Left renal pelvis (tissue), 4 donors: ENCODE measurements at places on chromosomes 16 and 17.

DNA sequence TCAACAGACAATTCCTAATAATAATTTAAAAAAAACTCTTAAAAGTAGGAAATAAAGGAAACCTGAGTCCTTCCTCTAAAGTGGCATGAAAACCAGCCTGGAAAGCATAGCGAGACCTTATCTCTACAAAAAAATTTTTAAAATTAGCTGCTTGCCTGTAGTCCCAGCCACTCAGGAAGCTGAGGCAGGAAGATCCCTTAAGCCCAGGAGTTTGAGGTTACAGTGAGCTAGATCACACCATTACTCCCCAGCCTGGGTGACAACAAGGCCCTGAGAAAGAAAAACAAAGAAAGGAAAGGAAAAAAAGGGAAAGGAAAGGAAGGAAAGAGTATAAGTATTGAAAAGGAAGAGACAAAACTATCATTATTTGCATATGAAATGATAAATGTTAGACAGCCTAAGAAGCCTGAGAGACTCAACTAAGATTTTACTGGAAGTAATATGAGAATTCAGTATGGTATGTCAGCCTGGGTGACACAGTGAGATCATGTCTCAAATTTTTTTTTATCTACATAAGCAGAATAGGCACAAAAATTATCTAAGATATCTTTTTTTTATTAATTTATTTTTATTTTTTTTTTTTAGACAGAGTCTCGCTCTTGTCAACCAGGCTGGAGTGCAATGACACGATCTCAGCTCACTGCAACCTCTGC is 113.0 kb downstream of the GOSR1 start:
- no peak for DNase-seq

GRCh38 chr16:27448532-27449433 is 46.8 kb downstream of the IL21R start:
- no peak for DNase-seq

- DNase-seq, result no peak
Measured at GRCh38 chr16:66522816-66523590, 26.9 kb downstream of the TK2 start.

- no peak for DNase-seq
Measured at GRCh38 chr16:84179612-84180320, 7.1 kb downstream of the TAF1C start.

DNA sequence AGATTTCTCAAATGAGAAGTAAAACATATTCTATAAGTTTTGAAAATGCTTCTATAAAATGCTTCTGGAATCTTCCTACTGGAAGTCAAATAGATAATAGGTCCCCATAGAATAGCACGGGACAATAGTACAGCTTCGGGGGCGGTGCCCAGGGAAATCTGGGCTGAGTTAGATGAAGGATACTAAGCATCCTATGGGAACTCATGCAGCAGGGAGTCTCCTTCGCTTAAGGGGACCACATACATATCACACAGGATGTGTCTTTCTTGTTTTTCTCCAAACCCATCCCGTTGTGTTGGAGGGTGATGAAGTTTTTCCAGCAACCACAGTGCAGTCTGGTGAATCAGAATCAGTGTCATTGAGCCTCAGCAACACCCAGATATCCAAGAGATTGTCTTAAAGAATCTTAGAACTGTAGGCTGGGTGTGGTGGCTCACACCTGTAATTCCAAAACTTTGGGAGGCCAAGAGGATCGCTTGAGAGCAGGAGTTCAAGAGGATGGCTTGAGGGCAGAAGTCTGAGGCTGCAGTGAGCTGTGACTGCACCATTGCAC is 84.2 kb downstream of the PITPNC1 start:
- DNase-seq, result no peak

GRCh38 chr17:58565389-58566311 is 51.2 kb upstream of the MTMR4 start:
- no peak for DNase-seq

DNA sequence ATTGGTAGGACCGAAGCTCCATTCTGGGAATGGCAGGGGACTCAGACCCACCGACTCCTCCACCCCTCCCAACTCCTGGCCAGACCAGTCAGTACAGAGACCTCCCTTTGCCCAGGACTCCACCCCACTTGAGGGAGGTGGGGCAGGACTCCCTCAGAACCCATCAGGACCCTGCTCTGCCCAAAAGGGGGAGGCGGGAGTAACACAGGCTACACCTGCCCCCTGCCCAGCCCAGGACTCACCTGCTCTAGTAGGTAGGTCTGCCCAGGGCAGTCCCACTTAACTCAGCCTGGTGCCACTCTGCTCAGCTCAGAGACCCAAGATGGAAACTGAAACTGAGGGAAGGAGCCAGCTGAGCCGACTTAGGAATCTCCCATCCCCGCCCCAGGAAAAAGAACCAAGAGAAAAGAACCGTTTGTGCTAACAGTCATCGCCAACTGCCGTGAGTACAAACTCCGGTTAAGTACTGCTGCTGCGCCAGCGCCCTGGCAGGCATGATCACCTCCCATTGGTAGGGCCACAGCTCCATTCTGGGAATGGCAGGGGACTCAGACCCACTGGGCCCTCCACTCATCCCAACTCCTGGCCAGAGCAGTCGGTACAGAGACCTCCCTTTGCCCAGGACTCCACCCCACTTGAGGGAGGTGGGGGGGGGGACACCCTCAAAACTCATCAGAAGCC is 503 bp downstream of the DHX58 start:
- DNase-seq, result no peak

DNA sequence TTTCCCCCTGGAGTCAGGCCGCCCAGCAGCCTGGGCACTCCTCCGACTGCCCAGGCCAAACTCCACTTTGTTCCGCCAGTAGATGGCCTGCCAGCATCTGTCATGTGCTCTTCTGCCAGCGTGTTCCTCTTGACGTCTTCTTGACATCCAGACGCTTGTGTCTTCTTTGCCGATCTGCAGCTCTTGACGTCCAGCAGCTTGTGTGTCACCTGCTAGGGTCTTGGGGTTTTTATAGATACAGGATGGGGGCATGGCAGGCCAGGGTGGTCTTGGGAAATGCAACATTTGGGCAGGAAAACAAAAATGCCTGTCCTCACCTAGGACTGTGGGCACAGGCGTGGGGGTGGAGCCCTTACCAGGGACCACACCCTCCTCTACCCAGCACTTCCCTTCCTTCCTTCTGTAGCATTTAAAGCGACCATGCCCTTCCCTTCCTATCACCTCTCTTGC is 88.7 kb downstream of the BMERB1 start:
- DNase-seq, result no peak

- no peak for DNase-seq
Measured at GRCh38 chr16:87337262-87337771, 20.1 kb upstream of the C16orf95 start.

DNA sequence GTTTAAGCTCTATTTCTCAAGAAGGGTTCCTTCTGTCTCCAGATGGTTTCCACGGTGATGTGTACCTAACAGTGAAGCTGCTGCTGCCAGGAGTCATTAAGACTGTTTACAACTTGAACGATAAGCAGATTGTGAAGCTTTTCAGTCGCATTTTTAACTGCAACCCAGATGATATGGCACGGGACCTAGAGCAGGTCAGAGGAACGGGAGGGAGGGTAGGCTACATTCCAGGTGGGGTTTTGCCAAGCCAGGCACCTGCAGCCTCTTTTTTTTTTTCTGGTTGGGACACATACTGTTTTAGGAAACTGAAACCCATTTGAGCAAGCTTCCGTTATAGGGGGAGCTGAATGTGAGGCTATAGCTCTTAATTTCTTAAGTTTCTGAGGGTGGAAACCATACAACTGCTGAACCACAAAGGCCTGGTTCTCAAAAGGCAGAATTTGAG is 10.6 kb downstream of the LIG3 start:
- DNase-seq, result no peak

DNA sequence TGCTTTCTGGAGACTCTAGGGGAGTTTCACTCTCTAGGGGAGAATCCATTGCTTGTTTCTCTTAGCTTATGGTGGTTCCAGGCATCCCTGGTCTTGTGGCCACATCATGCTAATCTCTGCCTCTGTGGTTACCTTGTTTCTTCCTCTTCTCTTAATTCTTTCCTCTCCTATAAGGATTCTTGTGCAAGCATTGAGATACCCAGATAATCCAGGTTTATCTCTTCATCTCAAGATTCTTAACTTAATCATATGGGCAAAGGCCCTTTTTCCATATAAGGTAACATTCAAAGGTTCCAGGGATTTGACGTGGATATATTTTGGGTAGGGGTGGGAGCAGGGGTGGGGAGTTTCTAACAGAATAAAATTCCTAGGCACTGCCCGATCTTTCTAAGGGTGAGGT is 32.6 kb downstream of the FAM20A start:
- DNase-seq, result no peak

DNA sequence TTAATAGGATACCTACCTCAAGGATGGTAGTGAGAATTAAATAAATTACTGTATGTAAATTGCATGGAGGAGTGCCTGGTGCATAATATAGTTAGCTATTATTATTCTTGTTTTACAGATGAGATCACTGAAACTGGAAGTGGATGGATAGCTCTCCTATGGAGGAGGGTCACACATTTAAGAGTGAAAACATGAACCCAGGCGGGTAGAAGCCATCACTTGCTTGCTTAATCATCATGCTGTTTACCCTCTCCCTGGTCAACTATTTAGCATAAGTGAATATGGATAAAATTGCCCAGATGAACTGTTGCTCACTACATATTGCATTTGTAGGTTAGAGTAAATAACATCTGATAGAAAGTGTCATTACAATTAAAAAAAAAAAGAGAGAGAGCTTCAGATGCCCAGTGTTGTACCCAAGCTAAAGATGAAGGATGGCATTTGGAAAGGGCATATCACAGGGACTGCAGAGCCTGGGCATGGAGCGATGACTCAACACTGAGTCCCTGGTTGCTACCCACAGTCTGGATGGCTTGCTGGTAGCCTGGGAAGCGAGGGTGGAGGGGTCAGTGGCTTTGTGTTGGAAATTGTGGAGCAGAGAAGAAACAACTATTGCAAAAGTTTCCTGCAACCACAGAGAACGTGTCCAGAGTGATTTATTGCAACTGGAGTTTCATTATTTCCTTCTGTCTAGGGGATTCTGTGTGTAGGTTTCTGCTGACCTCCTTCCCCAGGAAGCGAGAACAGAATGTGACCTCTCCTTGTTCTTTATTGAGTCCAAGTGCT is 414.4 kb downstream of the SHISA9 start:
- no peak for DNase-seq

- no peak for DNase-seq
Measured at GRCh38 chr17:4582691-4583090, 1.6 kb upstream of the SMTNL2 start.

DNA sequence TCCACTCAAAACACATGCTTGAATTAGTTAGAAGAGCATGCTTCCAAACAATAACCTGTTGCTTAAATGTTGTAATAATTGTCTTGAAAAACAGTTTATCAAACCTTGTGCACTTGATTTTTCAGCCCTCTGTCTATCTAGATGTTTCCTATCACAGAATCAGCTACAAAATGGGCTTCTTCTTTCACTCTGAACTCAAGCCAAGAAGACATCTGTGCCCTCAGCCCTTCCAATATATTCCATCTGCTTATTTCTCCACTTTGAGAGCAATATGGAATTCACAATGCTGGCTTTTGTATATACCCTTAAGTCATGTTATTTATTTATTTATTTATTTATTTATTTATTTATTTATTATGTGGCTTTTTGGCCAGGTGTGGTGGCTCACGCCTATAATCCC is 234.2 kb downstream of the TOX3 start:
- DNase-seq, result no peak

DNA sequence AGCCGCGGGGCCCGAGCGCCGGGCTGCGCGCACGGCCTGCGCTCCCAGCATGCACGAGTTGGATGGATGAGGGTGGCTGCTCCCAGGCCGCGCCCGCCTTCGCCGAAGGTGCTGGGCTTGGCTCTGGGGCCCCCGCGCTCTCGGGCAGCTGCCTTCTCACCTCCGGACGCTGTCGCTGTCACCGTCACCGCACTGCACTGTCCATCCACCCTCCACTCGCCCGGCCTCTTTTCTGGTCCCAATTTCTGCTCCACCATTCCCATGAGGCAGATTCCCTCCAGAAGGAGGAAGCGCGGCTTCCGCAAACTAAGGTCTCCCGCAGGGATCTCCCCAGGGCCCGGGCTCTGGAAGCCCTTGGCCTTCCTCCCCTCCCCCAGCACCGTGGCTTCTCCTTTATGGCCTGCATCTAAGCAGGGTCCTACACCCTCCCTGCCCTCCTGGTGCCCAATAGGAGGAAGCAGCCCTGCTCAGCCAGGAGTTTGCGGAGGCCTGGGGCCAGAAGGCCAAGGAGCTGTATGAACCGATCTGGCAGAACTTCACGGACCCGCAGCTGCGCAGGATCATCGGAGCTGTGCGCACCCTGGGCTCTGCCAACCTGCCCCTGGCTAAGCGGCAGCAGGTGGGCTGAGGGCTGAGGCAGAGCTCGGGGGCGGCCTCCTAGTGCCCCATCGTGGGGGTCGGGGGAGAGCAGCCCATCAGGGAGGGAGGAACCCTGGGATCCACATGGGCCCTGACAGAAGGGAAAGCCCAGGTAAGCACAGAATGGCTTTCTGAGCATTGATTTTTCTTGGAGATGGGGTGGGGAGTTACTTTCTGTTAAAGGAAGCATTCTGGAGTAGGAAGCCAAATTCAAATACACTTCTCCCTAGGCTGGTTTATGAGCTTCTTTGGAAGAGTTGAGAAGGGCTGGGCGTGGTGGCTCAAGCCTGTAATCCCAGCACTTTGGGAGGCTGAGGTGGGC is 899 bp downstream of the ACE start:
- no peak for DNase-seq

- no peak for DNase-seq
Measured at GRCh38 chr16:49524947-49525315, 151.3 kb downstream of the C16orf78 start.

DNA sequence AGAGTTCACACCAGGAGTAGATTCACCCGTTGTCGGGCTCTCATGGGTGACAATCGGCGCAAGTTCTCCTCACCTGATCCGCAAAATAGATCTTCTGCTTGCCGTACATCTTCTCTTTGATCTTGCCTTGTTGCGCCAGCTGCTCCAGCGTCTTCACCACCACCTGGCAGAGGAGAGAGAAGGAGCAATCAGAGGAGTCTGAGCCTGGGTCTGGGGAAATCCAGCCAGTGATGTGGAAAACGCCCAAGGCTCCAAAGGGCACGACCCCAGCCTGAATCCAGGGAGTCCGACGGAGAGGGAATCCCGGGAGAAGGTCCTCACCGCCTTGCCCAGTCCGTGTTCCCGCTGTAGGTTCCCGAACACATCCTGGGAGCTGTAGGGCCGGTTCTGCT is 393 bp downstream of the PSMC3IP start:
- DNase-seq, result no peak

- no peak for DNase-seq
Measured at GRCh38 chr17:80596760-80597608, 52.3 kb downstream of the RPTOR start.

- no peak for DNase-seq
Measured at GRCh38 chr16:75024594-75024993, 25.8 kb downstream of the ZNRF1 start.
